NCI-H774 (cell line): ENCODE measurements at places on chromosomes 13 and 19.

DNA sequence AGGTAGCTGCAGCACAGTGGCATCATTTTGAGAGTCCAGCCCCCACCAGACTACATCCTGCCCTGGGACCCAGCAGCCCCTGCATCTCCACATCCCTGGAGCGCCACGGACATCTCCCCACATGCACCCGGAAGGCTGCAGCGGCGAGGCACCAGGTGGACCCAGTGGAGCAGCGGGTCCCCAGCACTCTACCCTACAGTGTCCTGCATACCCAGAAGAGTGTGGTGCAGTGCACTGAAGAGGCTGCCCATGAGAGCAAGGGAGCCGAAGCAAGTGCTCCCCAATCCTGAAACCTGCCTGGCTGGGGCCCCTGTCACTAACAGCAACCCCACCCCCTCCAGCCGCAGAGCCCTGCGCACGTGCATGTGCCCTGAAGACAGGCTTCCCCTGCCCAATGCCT, 21.3 kb upstream of the SLC7A9 start:
- DNase-seq = no peak

DNA sequence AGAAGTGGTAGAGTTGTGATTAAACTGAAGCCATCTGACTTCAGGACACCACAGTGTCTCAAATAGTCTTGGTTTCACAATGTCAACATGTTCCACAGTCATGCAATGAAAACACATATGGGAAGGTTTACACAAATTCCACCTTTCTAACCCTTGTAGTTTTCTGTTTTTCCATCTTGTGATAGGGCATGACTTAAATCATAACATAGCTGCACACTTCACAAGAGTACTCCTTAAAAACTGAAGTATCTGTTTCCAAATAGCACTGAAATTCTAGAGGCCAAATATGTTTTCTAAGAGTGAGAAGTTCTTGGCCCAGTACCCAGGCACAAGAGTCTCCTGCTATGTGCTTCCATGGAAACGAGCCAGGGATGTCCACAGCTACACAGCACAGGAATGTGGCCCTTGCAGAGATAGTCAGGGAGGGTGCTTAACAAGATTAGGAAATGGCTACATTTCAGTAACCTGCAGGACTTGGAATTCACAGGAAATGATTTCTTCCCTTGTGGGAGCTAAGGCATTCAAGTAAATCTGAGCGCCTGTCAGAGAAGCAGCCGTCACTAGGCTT, 269.1 kb downstream of the NDFIP2 start:
- no peak for DNase-seq

DNA sequence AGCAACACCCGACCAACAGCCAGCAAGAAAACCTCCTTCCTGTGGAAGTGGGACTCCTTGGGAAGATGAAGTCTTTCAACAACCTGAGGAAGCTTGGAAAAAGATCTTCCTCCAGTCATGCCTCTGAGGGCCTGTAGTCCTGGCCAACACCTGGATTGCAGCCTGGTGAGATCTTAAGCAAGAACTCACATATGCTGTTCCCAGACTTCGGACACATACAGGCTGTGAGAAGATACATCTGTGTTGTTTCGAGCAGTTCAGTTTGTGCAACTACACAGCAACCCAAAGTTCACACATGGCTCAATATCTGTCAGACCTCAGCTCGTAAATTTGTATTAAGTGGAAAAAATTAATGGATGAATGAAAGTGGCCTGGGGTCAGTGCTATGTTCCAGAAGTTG, 65.1 kb upstream of the UBAC2 start:
- no peak for DNase-seq

GRCh38 chr19:12788682-12789097, 2.6 kb upstream of the JUNB start:
- peak; percentile 48 for DNase-seq

- DNase-seq = no peak
Measured at GRCh38 chr19:16554776-16555175, 12.5 kb upstream of the CHERP start.
